ENCODE measurements at places on chromosomes 7 and 10.

GRCh38 chr10:13346283-13347042 is 1.6 kb downstream of the SEPHS1 start:
- peak; percentile 79 for DNase-seq

- no peak for DNase-seq
Observed at GRCh38 chr7:114930829-114931655, 9.1 kb downstream of the MDFIC start.

GRCh38 chr10:85318809-85319807 is 990.7 kb downstream of the CCSER2 start:
- DNase-seq, result no peak

DNA sequence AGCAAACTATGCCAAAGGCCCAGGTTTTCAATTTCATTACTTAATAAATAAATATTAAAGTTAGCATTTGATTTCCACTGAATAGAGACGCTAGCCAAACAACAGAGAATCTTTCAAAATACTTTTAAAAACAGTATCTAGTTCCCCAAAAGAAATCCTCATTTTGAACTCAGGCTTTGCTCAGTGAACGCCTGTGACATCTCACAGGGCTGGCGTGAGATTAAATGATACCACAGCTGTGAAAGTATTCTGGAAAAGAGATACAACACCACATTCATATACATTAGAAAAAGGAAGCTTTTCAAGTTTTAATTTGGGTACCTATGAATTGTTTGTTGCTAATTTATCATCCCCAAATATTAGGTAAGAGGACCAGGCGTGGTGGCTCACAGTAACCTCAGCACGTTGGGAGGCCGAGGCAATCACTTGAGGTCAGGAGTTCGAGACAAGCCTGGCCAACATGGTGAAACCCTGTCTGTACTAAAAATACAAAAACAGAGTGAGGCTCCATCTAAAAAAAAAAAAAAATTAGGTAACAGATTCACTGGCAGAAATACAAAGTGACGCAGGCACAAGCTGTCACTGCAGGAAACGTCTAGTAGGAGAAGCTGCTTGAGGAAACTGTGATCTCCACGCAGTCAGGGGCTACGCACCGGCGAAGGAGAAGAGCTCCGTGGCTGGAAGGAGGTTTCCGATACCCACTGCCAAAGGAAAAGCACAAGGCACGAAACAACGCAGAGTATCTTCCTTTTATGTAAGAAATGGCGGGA is 50.0 kb downstream of the AMZ1 start:
- DNase-seq, result peak; percentile 85

GRCh38 chr7:151351027-151351426 is 9.4 kb downstream of the NUB1 start:
- no peak for DNase-seq

DNA sequence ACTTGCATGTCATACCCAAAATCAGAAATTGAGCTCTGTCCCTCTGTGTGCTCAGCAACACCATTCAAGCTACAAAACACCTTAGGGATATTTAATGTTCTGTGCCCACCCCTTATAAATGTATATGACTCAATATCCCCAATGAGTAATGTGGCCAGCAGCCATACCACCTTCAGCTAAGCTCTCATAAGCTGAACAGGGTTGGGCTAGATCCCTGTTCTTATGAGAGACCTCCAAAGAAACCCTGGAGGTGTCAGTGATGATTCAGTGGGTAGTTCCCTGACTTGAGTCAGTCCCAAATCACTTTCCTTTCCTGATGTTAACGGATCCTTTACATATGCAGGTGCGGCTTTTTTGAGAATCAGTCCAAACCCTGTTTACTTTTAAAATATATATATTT is 253.8 kb downstream of the CREB5 start:
- no peak for DNase-seq

DNA sequence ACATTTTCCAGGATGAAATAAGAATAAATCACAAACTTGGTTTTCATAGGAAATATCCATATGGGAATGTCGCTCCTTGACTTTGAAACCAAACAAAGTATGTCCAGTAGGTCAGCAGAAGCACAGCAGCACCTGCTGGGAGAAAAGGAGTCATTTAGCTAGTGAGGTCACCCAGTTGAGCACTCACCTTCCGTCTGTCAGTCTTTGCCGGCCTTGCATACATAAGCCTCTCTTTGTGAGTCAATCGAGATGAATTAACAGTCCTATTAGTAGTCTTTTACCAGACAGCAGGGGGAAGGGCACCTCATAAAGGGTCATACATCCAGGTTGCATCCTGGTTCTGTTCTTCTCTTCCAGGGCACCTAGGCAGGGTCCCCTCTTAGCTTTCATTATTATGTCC is 232.5 kb upstream of the FZD1 start:
- no peak for DNase-seq

GRCh38 chr10:62027841-62028501 is 126.5 kb downstream of the ARID5B start:
- no peak for DNase-seq

GRCh38 chr10:90592638-90593302 is 265.1 kb downstream of the HTR7 start:
- peak; percentile 76 for DNase-seq

- no peak for DNase-seq
Observed at GRCh38 chr10:32961343-32961894, 3.4 kb upstream of the ITGB1 start.

- peak; percentile 8 for DNase-seq
Observed at GRCh38 chr10:49619613-49620012, 5.8 kb downstream of the CHAT start.

- no peak for DNase-seq
Observed at GRCh38 chr10:45418417-45418848, 44.4 kb downstream of the ALOX5 start.

DNA sequence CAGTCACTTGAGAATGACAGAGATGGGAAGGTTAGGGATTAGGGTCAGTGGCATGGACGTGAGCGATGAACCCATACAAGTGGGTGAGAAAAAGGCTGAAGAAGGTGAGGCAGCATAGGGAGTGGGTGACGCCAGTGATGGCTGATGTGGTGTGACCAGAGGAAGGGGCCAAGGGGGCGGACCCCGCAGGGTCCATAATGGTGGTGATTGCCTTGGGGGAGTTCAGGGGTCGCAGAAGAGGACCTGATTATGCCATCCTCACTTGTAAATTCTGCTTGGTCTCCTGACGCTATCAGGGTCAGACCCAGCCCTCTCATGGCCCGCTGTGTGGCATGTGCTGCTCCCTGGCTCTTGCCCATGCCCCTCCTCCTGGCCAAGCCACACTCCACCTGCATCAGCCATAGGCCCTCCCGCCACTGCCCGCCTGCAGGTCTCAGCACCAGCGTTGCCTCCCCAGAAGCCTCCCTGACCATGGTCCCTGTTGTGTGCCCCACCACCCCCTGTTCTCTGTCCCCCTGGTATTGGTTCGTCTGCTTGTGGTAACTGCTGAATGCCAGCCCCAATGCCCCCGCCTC is 235.7 kb downstream of the EBF3 start:
- no peak for DNase-seq

GRCh38 chr10:130171196-130171595 is 35.0 kb downstream of the GLRX3 start:
- no peak for DNase-seq

DNA sequence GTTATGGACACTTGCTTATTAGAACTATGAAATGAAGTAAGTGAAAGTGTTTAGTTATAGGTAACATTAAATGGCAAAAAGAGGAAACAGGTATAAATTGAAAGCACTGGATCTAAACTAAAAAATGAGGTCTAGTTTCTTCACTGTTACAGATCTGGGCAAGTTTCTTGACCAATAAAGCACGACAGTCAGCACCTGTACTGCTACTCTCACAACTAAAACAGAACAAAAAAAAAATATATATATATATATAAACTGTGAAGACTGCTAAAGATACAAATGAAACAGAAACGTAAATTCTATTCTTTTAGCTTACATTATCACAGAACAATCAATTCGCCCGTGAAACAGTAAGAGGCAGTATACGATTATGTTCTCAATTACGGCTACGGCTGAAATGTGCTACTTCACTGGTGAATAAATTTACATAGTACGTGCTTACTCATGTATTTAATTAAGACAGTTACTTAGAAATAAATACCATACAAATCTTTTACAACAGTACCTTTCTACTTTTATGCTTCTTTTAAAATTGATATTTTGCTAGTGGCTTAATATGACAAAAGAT is 4.2 kb downstream of the AHR start:
- no peak for DNase-seq

DNA sequence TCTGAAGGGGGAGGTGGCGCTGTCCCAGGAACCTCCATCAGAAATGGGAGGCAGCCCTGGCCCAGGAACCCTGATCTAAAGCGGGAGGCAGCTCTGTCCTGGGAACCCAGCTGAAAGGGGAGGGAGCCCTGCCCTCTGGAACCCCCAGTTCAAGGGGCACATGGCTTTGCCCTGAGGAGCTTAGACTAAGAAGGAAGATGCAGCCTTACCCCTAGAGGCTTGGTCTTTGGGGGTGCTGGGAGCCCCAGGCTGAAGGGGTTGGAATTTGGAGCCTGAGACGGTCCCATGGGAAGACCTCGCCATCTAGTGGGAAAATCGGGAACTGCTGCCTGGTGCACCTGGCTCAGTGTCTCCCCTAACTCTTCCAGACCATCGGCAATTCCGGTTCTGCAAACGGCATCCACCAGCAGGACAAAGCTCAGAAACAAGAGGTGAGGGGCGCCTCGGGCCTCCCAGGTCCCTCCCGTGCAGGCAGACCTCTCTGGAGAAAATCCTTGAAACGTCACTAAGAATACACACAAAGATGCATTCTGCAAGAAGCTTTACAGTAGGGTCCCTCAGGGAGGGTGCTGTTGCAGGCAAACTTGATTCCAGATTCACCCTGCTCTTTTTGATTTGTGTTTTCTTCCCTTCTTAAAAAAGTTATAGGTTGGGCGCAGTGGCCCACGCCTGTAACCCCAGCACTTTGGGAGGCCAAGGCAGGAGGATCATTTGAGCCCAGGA is 52.4 kb upstream of the GTF2IRD1 start:
- peak; percentile 73 for DNase-seq

GRCh38 chr10:89867964-89868363 is 166.6 kb downstream of the KIF20B start:
- no peak for DNase-seq

DNA sequence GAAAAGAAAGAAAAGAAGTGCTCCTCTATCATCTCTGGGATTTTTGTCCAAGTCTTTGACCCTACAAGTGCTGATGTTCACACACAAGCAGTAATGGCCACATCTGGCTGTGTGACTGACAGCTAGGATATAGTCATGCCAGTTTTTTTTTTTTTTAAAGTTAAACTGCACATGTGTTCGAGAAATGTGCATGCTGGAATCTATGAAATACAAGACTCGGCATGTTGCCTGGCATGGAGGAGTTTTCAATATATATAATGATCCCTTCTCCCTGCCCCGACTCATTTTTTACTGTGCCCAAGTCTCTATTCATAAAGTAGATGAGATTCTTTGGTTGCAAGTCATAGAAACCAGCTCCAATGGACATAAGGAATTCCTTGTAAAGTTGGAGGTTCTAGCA is 60.4 kb upstream of the FGFR2 start:
- DNase-seq, result no peak

DNA sequence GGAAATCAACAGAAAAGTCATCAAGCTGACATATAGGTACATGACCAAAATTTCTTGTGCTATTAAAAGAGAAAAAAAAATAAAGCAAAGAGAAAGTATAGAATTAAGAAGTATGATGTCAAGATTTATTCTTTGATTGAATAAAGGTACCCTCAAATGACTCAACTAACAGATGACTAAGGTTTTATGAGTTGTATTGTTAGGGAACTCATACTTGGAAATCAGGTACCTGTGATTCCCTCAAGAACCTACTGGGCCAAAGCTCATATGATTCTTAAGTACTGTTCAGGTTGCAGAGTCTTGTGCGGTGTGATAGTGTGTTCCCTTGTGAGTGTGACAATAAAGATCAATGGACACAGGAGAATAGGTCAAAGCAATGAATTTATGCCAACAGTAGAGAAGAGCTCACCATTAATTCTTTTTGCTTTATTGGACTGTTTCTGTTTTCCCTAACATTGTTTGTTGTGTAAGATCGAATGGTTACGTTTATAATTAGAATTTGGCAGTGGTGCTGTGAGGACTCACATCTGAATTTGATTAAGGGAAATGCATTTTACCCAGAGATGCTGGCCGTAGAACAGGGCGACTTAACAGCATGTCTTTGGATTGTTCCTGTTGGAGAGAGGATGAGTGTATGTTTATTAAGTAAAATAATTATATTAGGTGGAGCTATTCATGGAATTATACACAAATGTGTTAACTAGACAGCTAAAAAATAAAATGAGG is 293.2 kb upstream of the SEMA3D start:
- DNase-seq, result peak; percentile 31

All from lung (tissue), 17 donors.